Activated CD4-positive, alpha-beta T cell treated with anti-CD3 and anti-CD28 coated beads, Interleukin-2, amount 50 U/mL, for 4 hours (primary cell): ENCODE measurements at places on chromosomes 3 and 15.

- DNase-seq, result no peak
These were observed 131.7 kb downstream of the GABRB3 start for GRCh38 chr15:26641144-26641543.

GRCh38 chr3:50167841-50168209 lies 12.7 kb downstream of the SEMA3F start:
- DNase-seq, result no peak

- DNase-seq, result no peak
These were observed 23.3 kb downstream of the IREB2 start for GRCh38 chr15:78461171-78461888.

GRCh38 chr3:157467200-157467599 lies 30.6 kb downstream of the PTX3 start:
- no peak for DNase-seq

- no peak for DNase-seq
These were observed 27.0 kb upstream of the RNF7 start for GRCh38 chr3:141710888-141711616.

DNA sequence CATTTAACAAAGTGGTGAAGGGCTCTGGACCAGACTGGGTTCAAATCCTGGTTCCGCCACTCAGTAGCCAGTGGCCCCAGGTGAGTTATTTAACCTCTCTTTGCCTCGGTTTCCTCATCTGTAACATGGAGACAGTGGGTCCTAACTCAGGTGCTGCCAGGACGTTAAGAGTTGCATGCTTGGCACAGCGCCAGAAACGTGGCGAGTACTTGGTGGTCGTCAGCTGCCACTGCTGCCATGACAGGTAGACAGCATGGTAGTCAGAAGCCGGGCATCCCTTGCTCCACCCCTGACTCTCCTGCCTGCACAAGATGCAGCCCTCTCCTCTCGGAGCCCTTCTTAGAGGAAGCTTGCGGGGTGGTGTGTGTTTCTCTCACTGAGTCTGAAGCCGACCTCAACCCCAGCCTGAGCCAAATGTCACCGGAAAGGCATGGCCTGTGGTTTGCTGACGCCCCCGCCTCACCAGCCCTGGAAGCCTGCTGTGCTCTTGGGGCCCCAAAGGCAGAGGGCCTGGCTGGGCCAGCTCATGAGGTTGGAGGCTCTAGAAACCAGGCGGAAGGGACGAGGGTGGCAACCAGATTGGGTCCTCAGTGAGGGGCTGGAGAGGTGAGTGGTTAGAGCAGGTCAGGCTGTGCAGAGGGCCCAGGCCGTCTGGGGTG lies 160.8 kb upstream of the TLE3 start:
- peak; percentile 63 for DNase-seq
